SHP77 (cell line): ENCODE measurements at places on chromosomes 5 and 9.

GRCh38 chr5:15515229-15515628, 15.2 kb downstream of the FBXL7 start:
- DNase-seq = no peak

- DNase-seq = no peak
These were observed 26.1 kb downstream of the GLT6D1 start for GRCh38 chr9:135612981-135613910.

GRCh38 chr9:101791938-101792337, 53.5 kb upstream of the GRIN3A start:
- DNase-seq = peak; percentile 64

DNA sequence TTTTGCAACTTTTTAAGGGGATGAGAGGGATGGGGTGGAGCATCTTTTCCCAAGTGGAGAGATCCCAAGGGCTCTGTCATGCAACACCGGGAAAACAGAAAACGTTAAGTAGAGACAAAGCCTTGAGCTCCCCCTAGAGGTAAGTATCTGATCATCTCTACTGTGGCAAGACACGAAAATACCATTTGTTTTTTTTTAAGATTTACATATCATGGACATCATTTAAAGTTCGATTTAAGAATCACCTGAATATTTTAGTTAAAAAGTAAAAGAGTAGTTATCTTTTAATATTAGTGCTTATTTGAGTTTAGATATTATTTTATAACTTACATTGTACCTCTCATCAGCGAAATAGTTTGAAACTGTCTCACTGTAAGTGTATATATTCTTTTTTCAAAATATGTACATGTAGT, 200.4 kb downstream of the LRRC70 start:
- DNase-seq = peak; percentile 56

DNA sequence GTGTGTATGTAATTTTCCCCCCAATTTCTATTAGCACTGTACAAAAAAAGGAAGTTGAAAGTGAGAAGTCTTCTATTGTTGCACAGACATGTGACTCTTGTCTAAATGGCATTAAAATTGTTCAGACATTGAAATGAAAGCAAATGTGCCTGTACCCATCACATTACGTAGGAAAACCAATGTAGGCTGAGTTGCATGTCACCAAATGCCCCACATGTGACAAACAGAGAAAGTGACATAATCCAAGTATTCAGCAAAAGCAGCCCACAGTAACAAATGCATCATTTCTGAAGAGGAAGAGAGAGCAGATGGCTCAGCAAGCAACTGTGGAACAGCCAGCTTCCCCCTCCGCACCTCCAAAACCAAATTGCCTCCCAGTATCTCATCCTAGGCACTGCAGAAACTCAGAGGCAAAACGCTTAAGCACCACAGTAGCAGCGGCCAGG, 161.5 kb upstream of the NR4A3 start:
- DNase-seq = no peak

DNA sequence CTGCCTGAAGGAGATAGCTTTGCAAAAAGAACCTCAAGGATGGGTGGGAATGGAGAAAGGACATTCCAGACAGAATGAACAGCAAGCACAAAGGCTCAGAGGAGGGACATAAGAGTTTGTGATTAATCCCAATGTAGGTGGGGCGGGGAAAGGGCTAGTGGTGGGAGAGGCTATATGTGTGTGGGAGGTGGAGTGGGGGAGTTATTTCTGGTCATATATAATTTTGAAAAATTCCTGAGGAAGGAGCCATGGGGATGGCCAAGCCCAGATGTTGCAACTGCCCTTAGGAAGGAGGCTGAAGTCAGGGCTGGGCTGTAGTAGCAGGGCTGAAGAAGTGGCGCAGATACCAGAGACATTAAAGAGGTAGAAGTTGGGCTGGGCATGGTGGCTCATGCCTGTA, 13.4 kb upstream of the CCL27 start:
- no peak for DNase-seq

DNA sequence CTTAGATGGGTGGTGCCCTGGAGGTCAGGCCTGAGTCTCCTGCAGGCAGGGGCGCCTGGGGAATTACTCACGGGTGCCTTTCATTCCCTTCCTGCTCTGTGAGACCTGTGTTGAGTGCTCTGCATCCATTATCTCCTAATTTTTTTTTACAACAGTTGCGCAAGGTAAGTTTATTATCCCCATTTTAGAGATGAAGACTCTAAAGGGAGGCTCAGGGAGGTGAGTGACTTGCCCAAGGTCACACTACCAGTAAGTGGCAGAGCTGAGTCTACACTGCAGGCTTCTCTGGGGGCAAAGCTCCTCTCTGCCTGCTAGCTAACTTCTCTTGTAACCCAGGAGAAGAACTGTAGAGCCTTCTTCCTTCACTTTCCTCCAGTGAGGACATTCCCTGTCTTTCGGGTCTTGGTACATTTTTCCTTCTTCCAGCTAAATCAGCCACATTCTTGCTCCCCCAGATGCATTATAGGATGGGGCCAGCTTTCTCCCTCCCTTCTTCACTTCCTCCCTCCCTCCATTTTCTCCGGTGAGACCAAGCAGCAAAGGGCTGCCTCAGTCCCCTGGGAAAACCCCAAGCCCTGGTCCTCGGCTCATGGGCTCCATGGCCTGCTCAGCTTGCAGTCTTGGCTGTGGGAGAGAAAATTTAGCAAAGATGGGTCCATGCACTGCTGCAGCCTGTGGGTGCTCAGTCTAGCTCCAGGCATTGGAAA, 1.8 kb downstream of the PRR7 start:
- no peak for DNase-seq

GRCh38 chr5:144131261-144131660, 39.2 kb downstream of the YIPF5 start:
- DNase-seq = no peak

DNA sequence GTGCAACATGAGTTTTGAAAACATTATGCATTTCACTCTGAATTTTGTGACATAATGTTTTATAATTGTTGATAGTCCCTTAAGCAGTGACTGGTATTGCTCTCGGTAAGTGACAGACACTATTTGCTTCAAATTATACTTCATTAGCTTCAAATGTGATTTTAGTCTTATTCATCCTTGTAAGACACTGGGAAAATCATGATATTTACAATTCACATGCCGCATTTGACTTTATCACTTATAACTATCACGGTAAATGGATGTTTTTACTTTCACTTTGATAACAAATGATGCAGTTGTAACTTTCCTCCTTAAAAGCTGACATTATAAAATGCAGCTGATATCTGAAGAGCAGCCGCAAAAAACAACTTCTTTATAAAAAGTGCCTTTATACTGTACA, 44.1 kb upstream of the ITGA2 start:
- DNase-seq = no peak
